Thyroid gland (tissue), 4 donors: ENCODE measurements at places on chromosomes 2 and 18.
A peak's percentile ranks its signal among the peaks of the same experiment; 100 is the strongest.

DNA sequence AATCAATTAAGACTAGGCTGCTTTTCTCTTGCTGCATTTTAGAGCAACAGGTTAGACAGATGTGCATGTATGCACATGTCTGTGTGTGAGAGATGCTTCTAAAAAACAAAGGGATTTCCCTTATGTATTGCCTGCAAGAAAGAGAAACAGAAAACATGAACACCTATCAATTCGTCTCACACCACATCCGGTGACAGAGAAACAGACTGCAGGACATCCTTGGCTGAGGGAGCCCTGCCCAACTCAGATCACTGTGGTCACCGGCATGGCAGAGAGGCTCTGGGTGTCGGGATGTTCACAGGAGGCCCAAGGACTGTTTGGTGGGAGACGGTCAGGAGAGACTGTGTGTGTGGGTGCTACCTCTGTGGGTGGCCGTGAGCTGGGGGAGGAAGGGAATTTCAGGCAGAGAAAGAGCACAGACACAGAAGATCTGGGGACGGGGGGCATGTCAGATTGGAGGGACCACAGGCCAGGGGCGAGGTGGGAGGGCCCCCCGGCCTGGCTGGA is 24.9 kb downstream of the FHL2 start:
- no peak for DNase-seq

DNA sequence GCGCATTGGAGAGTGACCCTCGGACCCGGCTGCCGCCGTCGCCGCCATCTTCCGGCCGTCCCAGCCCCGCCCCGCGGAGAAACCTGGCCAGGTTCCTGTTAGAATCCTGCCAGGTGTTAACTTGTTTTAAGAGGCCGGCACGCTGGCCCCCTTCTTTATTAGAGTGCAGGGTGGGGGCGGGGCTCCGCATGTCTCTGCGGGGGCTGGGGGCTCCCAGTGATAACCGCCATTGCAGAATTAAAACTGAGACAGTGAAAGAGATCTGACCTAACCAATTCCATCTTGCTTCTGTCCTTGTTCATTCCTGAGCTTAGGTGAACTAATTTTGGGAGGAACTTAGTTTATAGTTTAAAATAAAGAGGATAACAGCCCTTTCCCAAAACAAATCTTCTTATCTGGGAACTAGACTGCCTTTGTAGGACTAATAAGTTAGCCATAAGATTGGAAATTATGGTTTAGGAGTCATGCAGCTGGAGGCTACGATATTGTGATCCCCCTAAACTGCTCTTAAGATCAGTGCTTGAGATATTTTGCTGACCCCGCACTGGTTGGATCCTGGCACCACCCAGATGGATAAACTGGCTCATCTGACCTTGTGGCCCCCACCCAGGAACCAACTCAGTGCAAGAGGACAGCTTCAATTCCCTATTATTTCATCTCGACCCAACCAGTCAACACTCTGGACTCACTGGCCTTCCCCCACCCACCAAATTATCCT is 543 bp upstream of the STARD7 start:
- DNase-seq: peak; percentile 12

DNA sequence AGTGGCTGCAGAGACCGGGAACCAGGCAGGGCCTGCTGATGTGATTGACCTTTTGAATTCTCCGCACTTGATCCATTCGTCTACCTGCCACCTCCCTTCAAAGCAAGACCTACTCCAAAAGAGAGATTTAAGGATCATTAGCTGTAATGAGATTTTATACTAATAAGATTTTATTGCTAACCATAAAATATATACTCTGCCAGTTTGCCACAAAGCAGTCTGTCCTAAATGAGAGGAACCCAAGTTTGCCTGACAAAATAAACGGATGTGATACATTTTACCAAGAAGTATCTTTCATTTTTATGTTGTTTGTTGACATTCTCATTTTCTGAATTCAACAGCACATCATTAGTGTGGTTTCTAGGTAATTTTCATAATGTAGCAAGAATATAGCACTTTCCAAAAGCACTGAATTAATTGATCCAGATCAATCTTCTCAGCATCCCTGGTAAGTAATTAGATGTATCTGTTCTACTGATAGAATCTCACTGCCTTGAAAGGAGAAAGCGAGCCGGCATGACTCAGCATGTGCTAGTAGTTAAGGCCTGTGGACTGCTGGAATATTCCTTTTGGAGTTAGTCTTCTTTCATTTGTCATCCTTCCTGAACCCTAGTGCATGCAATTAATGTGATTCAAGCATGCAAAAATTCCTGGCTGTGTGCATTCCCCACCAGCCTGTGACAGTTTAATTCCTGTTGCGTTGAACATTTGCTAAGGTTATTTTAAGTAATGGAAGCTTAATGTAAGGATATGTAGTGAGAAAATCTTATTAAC is 128.5 kb downstream of the ARL6IP6 start:
- DNase-seq: no peak

- no peak for DNase-seq
Measured at GRCh38 chr2:235536711-235537110, 42.9 kb downstream of the AGAP1 start.

GRCh38 chr2:54529935-54530334 is 73.8 kb downstream of the SPTBN1 start:
- DNase-seq: no peak
